ENCODE measurements at places on chromosomes 12 and 14.

- no peak for DNase-seq
These were observed 35.2 kb upstream of the PAWR start for GRCh38 chr12:79725987-79726386.

GRCh38 chr12:105977236-105977635 is 161.5 kb downstream of the NUAK1 start:
- DNase-seq, result no peak

- DNase-seq, result no peak
These were observed 231.2 kb downstream of the ETNK1 start for GRCh38 chr12:22856178-22856577.

- no peak for DNase-seq
These were observed 84.5 kb upstream of the RTL1 start for GRCh38 chr14:100988011-100988410.

DNA sequence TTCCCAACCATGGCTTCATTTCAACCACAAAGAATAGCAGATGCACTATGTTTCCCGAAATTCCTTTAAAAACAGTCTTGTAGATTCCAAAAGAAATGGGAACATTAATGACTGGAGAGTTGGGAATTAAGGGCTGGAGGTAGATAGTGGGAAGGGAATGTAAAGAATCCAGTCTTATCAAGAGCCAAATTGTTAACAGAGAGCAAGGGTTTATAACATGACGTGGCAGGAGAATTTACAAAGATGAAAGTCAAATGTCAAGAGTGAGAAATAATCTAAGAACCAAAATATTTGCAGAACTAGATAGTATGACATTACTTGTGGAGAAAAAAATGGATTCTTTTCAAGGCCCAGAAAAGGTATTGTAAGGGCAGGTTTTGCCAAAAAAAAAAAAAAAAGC is 200.9 kb downstream of the GRIN2B start:
- no peak for DNase-seq

All from left cardiac atrium (tissue), 4 donors.